HFFc6 (cell line): ENCODE measurements at places on chromosomes 1 and 21. TPM values are rescaled to one million over a fixed set of nuclear protein-coding genes. Genes with fewer than 3 reads are reported as not detected.

Gene BCAN
- total RNA-seq = not detected in 3 replicates

DNA sequence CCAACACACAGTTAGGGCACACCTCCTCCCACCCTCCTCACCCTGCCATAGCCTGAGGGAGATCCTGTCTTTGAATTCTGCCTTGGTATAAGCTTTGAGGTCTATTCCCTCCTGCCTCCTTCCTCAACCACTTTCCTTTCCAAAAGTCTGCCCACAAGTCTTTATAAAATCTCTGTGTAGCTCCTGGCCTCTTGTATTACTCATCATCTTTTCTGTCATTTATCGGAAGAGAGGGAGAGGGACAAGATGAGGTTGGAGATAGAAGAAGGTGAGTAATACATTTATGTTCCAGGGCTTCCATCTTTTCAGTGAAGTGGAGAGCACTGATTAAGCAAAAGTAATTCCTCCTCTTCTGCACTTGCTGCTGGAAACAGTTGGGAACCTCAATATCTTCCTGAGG is 30.5 kb upstream of the EFCAB14 start:
- peak; percentile 9 for DNase-seq

DNA sequence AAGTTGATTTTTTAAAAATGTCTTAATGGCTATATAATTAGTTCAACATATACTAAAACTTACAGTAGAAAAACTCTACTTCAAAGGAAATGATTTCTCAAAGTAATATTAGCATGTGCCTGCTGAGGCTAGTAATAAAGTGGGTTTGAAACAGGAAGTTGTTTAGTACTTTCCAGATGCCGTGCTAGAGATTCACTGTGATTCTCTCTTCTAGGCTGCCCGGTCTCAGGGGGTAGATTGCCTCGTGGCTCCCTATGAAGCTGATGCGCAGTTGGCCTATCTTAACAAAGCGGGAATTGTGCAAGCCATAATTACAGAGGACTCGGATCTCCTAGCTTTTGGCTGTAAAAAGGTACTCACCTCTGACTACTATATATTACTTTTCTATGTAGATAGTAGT is 9.1 kb downstream of the EXO1 start:
- DNase-seq = no peak

DNA sequence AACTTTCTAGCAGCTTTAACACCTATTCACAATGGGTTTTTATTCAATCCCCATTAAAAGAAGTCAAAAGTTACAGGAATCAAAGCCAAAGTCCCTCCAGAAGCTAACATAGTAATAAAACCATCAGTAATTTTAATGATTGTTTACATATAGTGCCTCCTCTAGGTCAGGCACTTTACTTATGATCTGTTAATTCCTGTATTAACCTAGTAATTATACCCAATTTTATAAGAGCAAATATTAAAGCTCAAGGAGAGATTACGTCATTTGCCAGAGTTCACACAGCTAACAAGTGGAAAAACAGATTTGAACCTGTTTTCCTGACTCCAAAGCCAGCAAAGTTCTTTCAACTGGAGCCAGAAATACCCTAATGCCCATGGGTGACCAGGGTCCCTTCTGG is 112.9 kb upstream of the F3 start:
- DNase-seq = no peak

DNA sequence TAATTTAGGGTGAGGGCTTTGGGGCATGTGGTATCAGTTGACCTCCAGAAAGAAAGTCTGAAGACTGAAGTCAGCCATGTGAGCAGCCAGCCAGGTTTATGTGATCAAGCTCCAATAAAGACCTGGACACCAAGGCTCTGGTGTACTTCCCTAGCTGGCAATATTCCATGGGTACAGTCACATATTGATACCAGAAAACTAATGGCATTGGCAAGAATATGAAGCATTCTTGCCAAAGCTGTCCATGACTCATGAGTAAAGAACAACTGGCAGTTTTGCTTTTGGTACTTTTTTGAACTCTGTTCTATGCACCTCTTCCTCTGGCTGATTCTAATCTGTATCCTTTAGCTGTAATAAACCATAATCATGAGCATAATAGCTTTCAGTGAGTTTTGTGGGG is 415.3 kb upstream of the CAMK1G start:
- peak; percentile 16 for DNase-seq

GRCh38 chr1:210751911-210752310 is 382.0 kb downstream of the KCNH1 start:
- DNase-seq = no peak

Gene HSD3B1
- not detected in 2 replicates for total RNA-seq

GRCh38 chr1:182621906-182622305 is 17.7 kb upstream of the RGS16 start:
- no peak for DNase-seq

- peak; percentile 99 for DNase-seq
Observed at GRCh38 chr1:64039390-64039926, 164.0 kb upstream of the UBE2U start.

DNA sequence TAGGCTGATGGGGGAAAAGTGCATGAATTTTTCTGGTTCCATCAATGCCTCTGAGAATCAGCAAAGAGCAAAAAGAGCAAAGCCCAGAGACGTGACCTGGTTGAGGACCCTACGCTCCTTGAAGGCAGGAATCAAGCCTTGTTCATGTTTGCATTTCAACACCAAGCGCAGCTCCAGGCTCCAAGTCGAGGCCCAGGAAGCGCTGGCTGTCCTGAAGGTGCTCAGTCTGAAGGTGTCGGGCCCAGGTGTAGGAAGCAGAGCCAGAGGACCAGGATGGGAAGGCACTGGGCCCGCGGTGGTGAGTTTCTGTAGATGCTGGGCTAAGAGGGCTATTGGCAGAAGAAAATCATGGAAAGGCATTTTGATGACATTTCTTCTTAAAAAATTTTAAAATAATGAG is 25.6 kb upstream of the KCNE2 start:
- no peak for DNase-seq

Gene TMEM269
- total RNA-seq = 0.13 TPM in 1 of 3 replicates, not detected in the others

DNA sequence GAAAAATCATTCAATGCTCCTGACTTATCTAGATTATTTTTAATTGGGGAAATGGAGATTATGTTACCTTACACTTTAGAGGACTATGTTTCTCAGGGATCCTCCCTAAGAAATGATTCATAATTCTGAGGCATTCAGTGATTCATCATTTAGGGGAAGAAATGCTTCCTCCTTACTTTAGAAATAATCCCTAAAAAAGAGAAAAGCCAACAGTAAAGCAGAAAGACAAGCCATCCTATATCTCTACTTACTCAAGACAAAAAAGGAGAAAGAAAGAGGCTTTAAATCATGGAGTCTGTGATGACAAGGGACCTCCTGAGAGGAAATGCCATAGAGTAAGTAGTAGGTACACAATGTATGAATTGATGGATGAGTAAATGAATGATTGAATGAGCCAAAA is 137.0 kb downstream of the BRINP2 start:
- DNase-seq = no peak

DNA sequence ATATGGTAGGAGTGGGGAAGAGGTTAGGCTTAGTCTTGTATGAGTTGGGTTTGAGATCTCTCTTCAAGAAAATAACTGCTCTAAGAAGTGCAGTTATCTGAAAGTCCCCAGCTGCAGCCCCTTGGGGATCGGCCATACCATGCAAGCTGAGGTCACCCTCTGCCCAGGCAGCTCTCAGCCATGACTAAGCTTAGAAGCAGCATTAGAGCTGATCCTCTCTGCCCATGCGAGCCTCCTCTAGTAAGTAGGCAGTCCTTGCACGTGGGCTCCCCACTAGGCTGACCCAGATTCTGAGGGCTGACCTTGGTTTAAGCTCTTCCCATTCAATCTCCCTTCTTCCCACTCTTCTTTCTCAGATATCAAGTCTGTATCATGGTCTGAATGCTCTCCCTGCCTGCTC is 121.0 kb upstream of the UBE2U start:
- peak; percentile 65 for DNase-seq

Gene OR2L8
- not detected in 3 replicates for total RNA-seq

Gene S100A13
- 195 to 270 TPM (median 211 TPM) in 3 replicates for total RNA-seq

GRCh38 chr1:58689167-58689566 is 10.7 kb downstream of the MYSM1 start:
- no peak for DNase-seq

DNA sequence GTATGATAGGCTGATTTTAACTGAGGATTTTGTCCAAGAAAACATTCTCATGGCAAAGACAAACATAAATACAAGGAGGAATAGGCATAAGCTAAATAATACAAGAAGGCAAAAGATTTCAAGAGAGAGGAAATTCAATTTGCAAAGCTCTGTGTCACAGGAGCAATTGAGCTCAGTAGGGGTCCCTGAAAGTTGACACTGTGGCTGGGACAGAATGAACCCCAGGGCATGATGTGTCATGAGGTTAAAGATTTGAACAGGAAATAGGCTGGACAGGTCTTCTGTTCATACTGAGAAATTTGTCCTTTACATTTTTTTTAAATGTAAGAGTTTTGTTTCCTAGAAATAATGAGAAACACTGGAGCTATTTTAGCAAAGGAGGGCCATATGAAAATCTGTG is 555.4 kb upstream of the NEGR1 start:
- no peak for DNase-seq

DNA sequence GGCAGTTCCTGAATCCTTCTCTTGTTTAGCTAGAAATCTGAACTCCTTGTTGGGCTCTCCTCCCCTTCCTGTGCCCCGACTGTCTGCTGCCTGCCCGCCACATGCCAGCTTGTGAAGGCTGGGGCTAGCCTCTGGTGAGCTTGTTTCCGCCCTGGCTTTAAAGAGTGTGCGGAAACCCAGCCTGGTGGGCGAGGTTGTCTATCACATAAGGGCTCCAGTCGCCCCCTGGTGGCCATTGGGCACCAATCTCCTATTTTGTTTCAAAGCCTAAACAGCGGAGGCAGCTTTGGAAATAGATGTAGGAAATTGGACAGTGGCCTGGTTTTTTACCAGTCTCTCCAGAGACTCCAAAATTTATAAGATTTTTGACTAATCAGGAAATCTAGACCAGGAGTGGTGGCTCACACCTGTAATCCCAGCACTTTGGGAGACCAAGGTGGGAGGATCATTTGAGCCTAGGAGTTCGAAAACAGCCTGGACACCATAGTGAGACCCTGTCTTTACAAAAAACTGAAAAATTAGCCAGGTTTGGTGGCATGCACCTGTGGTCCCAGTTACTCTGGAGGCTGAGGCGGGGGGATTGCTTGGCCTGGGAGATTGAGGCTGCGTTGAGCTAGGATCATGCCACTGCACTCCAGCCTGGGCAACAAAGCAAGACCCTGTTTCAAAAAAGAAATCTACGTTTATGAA is 9.8 kb downstream of the ATP8B2 start:
- peak; percentile 65 for DNase-seq

DNA sequence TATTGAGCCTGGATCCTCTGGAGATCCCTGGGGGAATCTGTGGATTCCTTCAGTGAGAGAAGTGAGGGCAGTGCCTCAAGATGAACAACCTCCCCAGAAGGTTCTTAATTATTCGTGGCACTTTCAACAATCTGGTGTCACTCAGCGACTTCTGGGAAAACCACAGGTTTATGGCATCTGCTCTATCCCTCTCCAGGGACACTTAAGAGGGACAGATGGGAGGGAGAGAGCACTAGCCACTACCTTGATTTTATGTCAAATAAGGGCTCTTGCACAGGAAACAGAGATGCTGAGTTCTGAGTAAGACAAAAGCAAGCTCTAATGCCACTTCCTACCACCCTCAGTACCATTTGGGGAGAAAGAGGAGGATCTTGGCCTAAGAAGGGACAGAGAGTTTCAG is 21.2 kb upstream of the CHI3L1 start:
- DNase-seq = no peak

GRCh38 chr1:81662913-81663526 is 137.7 kb upstream of the ADGRL2 start:
- no peak for DNase-seq

Gene LEMD1
- total RNA-seq = not detected in 3 replicates

DNA sequence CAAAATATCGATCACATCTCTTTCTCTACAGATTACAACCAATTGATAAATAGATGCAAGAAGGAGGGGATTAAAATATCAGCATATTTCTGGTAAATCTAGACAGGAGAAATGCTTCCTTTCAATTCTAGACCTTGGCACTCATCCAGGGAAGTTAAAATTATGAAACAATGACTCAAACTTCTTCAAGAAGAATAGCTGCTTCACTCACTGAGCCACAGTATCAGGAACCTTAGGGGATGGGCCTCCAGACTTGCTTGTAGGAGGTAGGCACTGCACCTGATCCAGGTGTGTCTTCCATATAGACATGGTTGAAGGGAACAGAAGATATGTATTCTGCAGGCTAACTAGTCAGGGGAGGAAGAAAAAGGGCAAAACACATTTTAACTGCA is 9.8 kb downstream of the SLAMF7 start:
- DNase-seq = no peak

GRCh38 chr1:54721719-54722118 is 6.1 kb downstream of the TTC4 start:
- DNase-seq = peak; percentile 7

GRCh38 chr1:15128520-15129313 is 24.8 kb upstream of the TMEM51 start:
- DNase-seq = peak; percentile 53

GRCh38 chr1:15264769-15265168 is 17.7 kb downstream of the FHAD1 start:
- DNase-seq = no peak

DNA sequence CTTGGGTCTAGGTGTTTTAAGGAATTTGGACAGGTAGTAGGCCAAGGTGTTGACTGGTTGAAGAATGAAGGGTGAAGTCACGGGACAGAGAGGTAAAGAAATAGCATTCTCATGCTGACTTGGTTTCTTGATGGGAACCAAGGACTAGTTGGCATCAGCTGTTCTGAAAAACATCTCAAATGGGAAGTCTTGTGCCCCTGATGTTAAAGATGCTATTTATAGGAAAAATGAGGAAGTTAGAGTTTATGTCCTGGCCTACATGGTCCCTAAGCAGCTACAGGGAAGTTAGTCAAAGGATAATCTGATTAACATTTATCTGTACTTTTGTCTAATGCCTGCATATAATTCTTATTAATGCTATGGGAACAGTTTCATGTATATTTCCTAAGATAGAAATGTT is 262.4 kb downstream of the HHIPL2 start:
- DNase-seq = no peak

Gene DNASE2B
- not detected in 3 replicates for total RNA-seq

- DNase-seq = no peak
Observed at GRCh38 chr1:147726168-147726567, 34.2 kb downstream of the GJA5 start.
